ENCODE measurements at places on chromosomes 3 and 15. TPM values are rescaled to one million over a fixed set of nuclear protein-coding genes. Genes with fewer than 3 reads are reported as not detected.

CCDC33 gene
- total RNA-seq, result 18.5 TPM

IVD gene
- 79.1 TPM for total RNA-seq

SCAANT1 gene
- not detected for total RNA-seq

- no peak overlapping the region for H3K4me3 ChIP-seq
- H3K27ac ChIP-seq, result no peak overlapping the region
- no peak for DNase-seq
- peaks cover 14% of the 10 kb centered on the region for H3K4me1 ChIP-seq
These were observed 24.1 kb downstream of the RASGRP1 start for GRCh38 chr15:38540510-38540909.

GRCh38 chr3:177484206-177484605, 286.9 kb upstream of the TBL1XR1 start:
- H3K4me1 ChIP-seq, result peaks cover under 1% of the 10 kb centered on the region
- H3K27ac ChIP-seq, result no peak overlapping the region
- no peaks in the 10 kb centered on the region for H3K36me3 ChIP-seq
- DNase-seq, result no peak

GRCh38 chr3:189502256-189502655, 128.9 kb upstream of the TP63 start:
- DNase-seq, result no peak
- no peaks in the 10 kb centered on the region for H3K36me3 ChIP-seq
- no peaks in the 10 kb centered on the region for H3K4me1 ChIP-seq

DNA sequence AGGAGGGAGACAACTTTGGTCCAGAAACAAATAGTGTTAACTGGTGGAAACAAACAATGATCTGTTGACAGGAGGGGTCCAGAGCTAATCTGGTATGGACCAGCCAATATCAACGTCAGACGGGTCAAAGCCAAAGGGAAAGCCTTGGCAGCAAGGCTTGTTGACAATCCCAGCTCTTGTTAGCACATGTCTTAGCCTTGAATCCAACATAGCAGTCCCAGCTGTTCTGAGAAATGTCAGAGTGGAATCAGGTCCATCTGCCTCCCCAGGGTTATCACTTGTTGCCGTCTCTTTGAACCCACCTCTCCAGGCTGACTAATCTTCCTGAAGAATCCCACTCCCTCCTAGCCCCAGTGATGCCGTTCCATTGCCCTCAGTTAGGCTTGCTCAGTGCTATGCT, 404.6 kb upstream of the MCTP2 start:
- DNase-seq, result no peak
- no peak overlapping the region for H3K4me3 ChIP-seq

GRCh38 chr3:44337248-44337785, 1.2 kb upstream of the TCAIM start:
- no peak for DNase-seq
- peak overlapping the region; percentile 96 for H3K27ac ChIP-seq
- H3K36me3 ChIP-seq, result no peaks in the 10 kb centered on the region

GRCh38 chr3:180184816-180185215, 148.1 kb upstream of the PEX5L start:
- no peaks in the 10 kb centered on the region for H3K4me1 ChIP-seq
- H3K27ac ChIP-seq, result no peak overlapping the region
- no peaks in the 10 kb centered on the region for H3K36me3 ChIP-seq
- no peaks in the 10 kb centered on the region for H3K27me3 ChIP-seq

GRCh38 chr3:187798531-187799530, 53.6 kb upstream of the BCL6 start:
- no peak overlapping the region for H3K27ac ChIP-seq
- H3K36me3 ChIP-seq, result no peaks in the 10 kb centered on the region
- H3K4me3 ChIP-seq, result no peak overlapping the region
- DNase-seq, result no peak
- H3K27me3 ChIP-seq, result no peaks in the 10 kb centered on the region

DNA sequence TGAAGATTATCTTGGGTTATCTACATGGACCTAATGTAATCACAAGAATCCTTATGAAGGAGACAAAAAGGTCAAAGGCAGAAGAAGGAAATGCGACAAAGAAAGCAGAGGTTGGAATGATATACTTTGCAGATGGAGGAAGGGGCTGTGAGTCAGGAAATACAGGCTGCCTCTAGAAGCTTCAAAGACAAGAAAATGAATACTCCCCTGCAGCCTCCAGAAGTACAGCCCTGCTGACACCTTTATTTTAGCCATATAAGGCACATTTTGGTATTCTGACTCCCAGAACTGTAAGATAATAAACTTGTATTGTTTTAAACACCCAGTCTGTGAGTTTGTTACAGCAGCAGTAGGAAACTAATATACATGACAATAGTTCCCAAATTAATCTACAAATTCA, 58.6 kb downstream of the SIDT1 start:
- H3K36me3 ChIP-seq, result no peaks in the 10 kb centered on the region
- no peaks in the 10 kb centered on the region for H3K4me1 ChIP-seq
- H3K27me3 ChIP-seq, result no peaks in the 10 kb centered on the region
- H3K27ac ChIP-seq, result no peak overlapping the region

DNA sequence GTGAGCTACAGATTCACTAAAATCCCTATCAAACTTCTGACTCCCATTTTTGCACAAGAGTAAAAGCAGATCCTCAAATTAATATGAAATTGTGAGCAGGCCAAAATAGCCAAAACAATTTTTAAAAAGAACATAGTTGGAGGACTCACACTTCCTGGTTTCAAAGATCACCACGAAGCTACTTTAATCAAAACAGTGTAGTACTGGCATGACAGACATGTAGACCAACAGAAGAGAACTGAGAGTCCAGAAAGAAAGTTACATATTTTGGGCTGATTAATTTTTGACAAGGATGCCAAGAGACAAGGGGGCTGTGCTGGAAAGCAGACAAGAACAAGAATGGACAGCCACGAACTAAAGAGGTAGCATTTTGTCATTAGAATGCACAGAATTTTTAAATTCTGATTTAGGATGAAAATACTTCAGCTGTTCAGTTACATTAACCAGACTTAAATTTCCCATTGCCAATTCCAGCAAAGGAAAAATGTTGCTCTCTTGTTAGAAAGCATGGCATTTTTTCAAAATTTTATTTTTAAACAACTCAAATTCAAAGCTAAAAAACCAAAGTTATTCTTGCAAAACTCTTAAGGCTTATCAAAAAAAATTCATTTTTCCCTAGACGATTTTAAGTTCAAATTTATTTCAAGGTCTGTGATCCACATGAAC, 14.0 kb downstream of the RYK start:
- DNase-seq, result no peak
- peaks cover 48% of the 10 kb centered on the region for H3K4me1 ChIP-seq
- no peaks in the 10 kb centered on the region for H3K36me3 ChIP-seq
- no peak overlapping the region for H3K4me3 ChIP-seq
- no peaks in the 10 kb centered on the region for H3K27me3 ChIP-seq

DNA sequence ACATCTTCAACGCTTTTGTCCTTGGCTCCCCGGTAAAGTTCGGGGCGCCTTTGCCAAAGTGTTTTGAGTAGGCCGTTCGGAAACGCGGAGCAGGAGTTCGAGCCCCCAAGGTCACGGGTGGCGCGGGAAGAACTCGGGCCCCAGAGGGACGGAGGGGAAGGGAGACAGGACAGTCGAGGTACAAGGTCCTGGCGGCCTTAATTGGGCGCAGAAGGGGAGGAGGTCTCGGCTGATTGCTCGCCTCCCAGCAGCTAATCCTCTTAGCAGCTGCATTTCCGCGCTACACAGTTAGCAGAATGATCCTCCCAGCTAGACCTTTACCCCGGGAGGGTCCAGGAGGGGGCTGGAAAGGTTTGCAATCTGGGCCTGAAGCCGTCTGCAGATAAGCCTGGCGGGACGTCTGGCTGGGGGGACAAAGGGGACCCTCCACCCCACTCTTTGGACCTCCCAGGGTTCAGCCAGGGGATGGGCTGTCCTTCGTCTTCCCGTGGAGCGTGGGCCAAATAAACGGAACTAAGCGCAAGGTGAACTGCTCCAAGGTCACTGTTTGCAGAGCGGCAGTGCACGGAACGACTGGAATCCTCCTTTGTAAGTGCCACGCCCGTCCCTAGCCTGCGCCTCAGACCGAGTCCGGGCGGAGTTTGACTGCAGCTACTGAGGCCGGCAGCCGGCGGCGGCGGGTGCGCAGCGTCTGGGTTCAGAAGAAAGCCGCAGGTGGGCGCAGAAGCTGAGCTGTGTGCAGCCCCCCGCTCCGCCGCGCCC, 7.2 kb downstream of the EOMES start:
- peaks cover 7% of the 10 kb centered on the region for H3K4me1 ChIP-seq
- DNase-seq, result no peak
- H3K27ac ChIP-seq, result no peak overlapping the region
- no peaks in the 10 kb centered on the region for H3K36me3 ChIP-seq
- no peak overlapping the region for H3K4me3 ChIP-seq
- H3K27me3 ChIP-seq, result no peaks in the 10 kb centered on the region

DNA sequence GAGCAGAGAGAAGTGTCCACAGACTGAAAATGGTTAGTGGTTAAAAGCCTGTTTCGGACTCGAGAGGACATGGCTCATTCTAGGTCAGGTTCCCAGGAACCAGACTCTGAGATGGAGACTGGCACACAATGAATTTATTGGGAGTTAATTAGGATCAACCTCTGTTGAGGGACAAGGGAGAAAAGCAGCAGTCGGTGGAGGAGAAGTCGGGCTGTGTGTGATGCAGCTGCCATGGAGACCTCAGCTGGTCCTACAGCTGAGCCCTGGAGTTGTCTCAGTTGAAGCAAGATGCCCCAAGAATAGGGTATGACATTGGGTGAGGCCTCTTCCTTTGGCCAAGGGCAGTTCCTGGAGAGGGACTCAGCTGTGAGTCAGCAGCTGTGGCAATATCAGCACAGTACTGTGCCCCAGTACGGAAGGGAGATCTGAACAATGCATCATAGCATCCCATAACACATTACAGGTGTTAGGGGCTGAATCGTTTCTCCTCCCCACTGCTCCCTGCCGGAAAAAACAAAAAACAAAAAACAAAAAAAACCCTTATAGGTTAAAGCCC, 105.4 kb downstream of the ABHD5 start:
- H3K4me1 ChIP-seq, result no peaks in the 10 kb centered on the region
- no peak overlapping the region for H3K4me3 ChIP-seq
- no peaks in the 10 kb centered on the region for H3K27me3 ChIP-seq
- no peaks in the 10 kb centered on the region for H3K36me3 ChIP-seq
- DNase-seq, result no peak

DNA sequence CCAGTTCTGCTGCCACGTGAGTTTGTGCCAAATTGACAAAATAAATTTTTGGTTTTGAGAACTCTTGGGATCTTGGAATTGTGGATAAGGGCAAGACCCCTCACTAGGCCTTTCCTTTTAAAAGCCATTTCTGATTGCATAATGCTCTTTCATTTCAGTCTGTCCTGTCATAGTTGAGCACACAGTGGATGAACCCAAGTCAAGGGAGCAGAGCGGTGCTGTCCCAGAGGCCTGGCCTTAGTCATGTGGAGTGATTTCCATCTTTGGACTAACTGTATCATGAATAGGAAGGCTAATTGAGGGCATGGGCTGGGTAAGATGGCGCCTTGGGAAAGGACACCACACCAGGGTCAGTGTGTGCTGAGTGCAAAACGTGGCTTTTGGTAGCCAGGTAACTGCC, 304.0 kb downstream of the UACA start:
- H3K36me3 ChIP-seq, result no peaks in the 10 kb centered on the region
- no peak for DNase-seq
- no peak overlapping the region for H3K4me3 ChIP-seq
- no peak overlapping the region for H3K27ac ChIP-seq

- no peak overlapping the region for H3K4me3 ChIP-seq
- peaks cover 83% of the 10 kb centered on the region for H3K4me1 ChIP-seq
- H3K36me3 ChIP-seq, result no peaks in the 10 kb centered on the region
- peak overlapping the region; percentile 36 for H3K27ac ChIP-seq
- H3K27me3 ChIP-seq, result no peaks in the 10 kb centered on the region
These were observed 20.7 kb downstream of the KLF13 start for GRCh38 chr15:31347067-31347975.

- no peak overlapping the region for H3K27ac ChIP-seq
- peak; percentile 63 for DNase-seq
- H3K27me3 ChIP-seq, result no peaks in the 10 kb centered on the region
- no peak overlapping the region for H3K4me3 ChIP-seq
- H3K4me1 ChIP-seq, result peaks cover 7% of the 10 kb centered on the region
These were observed 359.7 kb upstream of the ROPN1 start for GRCh38 chr3:124351430-124352148.

- H3K27ac ChIP-seq, result no peak overlapping the region
- no peak for DNase-seq
- no peak overlapping the region for H3K4me3 ChIP-seq
- no peaks in the 10 kb centered on the region for H3K27me3 ChIP-seq
- H3K36me3 ChIP-seq, result no peaks in the 10 kb centered on the region
These were observed 153.2 kb upstream of the GPR149 start for GRCh38 chr3:154583086-154583634.

DNA sequence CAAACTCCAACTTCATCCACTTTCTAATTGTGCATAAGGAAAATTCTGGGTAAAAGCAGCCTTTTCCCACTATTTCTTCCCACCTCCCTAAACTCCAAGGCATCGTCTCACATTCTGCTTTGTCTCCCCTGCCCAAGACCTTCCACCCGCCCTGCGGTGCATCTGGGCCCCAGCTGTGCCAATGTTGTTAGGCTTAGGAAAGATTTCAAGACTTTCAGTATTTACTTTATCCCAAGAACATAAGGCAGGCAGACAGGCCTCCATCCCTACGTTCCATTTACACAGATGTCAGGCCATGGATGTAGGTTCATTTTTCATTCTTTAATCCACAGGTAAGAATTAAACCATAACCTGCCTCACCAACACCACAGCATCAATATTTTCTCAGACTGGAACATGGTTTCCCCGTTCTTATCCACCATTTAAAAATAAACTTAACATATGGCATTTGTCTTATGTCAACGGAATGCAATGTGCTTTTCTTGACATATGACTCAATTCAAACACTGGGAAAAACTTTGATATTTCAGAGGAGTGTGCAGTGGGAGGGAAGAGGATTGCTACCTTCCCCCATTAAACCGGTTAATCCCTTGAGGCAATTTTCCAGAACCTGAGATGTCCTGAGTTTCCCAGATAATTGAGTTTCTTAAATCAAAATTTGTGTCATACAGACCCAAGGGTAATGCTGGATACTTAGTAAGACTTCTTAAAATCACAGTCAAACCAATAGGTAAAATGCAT, 238.0 kb upstream of the LRIG1 start:
- H3K4me1 ChIP-seq, result no peaks in the 10 kb centered on the region
- H3K27me3 ChIP-seq, result no peaks in the 10 kb centered on the region
- DNase-seq, result no peak
- H3K36me3 ChIP-seq, result no peaks in the 10 kb centered on the region
- H3K27ac ChIP-seq, result no peak overlapping the region
- H3K4me3 ChIP-seq, result no peak overlapping the region

DNA sequence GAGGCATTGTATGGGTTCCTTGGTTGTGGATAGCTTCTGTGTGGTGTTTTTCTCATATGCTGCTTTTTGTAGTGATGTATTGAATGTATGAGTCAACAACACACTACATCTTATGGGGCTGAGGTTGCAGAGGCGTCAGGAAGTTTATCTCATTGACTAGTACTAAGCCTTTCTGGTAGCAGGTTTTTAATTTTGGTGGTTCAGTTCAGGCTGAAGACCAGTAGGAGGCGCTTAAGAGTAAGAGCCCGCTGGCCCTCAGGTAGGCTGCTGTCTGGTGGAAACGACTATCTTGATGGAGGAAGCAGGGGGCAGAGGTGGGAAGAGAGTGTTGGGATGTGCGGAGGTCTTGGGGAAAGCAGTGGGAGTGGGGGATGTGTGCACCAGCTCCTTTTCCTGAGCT, 62.4 kb downstream of the RTP4 start:
- no peak overlapping the region for H3K4me3 ChIP-seq
- H3K4me1 ChIP-seq, result no peaks in the 10 kb centered on the region
- H3K27ac ChIP-seq, result no peak overlapping the region
- no peaks in the 10 kb centered on the region for H3K36me3 ChIP-seq
- H3K27me3 ChIP-seq, result no peaks in the 10 kb centered on the region
- DNase-seq, result no peak
